ENCODE measurements at places on chromosomes 13 and 19.
A peak's percentile ranks its signal among the peaks of the same experiment; 100 is the strongest.

DNA sequence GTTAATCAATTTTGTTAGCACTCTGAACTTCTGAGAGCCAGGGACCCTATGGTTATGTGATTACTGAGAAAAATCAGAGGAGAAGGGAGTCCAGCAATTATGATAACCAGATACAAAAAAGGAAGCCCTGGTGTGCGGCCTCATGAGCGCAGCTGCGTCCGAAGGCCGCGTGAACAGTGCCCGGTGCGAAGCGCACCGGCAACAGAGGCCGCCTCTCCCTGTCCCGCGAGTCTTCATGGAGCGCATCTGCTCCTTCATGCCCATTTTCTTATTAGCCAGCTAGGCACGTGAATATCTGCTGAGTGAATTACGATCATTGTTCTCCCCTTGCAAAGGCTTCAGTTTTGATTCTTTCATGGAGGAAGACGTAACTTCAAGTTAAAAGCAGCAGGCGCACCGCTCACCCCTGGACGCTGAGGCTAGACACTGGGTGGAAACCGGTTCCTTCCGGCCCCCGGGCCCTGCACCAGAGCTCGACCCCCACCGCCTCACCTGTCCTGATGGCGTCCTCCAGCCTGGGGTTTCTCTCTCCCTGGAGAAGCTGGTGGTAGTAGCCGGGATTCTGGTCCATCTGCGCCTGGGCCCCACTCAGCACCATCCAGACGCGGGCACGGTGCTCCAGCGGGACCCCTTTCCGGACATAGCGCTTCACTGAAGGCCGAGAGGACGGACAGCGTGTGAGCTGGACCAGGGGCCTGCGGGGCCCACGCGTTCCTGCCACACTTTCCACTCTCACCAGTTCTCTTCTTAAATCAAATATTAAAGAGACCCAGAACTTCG lies 8.9 kb downstream of the GRTP1 start:
- no peaks in the 10 kb centered on the region for H3K4me1 ChIP-seq
- no peaks in the 10 kb centered on the region for H3K36me3 ChIP-seq
- no peak overlapping the region for H3K4me3 ChIP-seq
- no peak for DNase-seq
- no peak overlapping the region for H3K27ac ChIP-seq

DNA sequence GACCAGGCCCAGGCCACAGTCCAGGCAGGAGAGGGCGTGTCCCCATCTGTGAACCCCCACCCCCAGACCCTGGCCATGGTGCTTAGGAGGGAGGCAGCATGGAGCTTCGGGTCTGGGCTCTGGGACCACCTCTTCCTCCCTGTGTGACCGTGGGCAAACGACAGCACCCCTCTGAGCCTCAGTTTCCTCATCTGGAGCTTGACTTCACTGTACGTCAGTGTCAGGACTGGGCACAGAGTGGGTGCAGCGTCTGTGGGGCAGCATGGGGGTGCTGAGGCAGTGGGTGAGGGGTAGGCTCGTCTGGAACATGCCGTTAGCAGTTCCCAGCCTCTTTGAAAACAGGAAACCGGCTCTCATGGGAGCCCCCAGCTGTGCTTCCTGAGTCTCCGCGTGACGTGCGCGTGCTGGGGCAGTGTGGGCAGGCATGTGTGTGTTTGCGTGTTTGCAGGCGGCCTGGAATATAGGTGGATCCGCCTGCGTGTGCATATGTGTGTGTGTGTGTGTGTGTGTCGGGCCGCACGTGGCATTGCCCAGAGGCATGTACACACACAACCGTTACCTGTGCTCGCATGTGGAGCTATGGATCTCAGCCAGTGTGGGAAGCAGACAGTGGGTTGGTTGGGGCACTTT lies 15.8 kb downstream of the ARRDC2 start:
- H3K27me3 ChIP-seq: no peaks in the 10 kb centered on the region
- DNase-seq: peak; percentile 97
- peaks cover 39% of the 10 kb centered on the region for H3K4me1 ChIP-seq

- H3K27me3 ChIP-seq: peaks cover 4% of the 10 kb centered on the region
- no peak overlapping the region for H3K4me3 ChIP-seq
- no peak for DNase-seq
- H3K4me1 ChIP-seq: no peaks in the 10 kb centered on the region
- H3K36me3 ChIP-seq: no peaks in the 10 kb centered on the region
Measured at GRCh38 chr19:51511353-51511752, 9.8 kb upstream of the SIGLEC12 start.

DNA sequence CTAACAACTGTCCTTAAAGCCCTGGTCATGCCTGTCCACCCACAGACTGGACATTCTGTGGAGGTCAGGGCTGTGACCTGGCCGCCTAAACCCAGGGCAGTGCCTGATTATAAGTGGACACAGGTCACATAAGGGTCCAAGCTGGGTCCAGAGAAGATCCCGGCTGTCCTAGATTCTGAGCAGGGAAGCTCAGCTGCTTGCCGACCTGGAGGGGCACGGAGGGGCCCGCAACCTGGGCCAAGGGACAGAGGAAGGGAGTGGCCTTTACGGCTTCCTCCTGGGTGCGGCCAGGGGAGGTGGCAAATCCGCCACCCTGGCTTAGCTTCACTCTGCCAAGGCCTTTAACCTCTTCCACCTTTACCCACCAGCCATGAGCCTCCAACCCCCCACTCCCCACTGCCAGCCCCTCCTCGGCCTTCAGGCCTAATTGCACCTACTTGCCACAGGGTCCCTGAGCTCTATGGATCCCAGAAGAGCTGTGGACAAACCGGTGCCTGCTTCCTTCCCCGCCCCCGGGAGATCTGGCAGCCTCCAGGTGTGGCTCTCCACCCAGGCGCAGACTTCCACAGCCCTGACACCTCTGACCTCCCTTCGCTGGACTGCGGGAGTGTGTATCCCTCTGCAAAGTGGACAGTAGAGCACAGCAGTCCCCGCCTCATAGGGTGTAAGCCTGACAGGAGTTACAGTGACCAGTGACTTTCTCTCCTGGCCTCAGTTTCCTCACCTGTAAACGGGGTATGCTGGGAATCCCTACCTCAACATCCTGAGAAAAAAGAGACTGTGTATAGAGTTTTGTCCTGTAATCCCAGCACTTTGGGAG lies 1.7 kb downstream of the CD320 start:
- no peaks in the 10 kb centered on the region for H3K36me3 ChIP-seq
- no peak for DNase-seq
- H3K4me3 ChIP-seq: no peak overlapping the region
- H3K27ac ChIP-seq: no peak overlapping the region

DNA sequence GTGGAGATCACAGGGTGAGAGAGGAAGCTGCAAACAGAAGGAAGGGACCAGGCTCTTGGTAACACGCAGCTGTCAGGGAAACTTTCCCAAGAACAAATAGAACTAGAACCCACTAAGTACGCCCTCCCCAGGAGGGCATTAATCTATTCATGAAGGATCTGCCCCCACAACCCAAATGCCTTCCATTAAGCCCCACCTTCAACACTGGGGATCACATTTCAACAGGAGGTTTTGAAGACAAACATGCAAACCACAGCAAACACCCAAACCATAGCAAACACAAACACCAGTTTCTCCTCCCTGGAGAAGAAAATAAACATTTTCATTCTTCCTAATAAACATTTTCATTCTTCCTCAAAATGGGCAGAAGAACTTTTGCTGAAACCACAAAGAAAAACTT lies 329.6 kb downstream of the EFNB2 start:
- H3K27me3 ChIP-seq: no peaks in the 10 kb centered on the region
- no peaks in the 10 kb centered on the region for H3K4me1 ChIP-seq

DNA sequence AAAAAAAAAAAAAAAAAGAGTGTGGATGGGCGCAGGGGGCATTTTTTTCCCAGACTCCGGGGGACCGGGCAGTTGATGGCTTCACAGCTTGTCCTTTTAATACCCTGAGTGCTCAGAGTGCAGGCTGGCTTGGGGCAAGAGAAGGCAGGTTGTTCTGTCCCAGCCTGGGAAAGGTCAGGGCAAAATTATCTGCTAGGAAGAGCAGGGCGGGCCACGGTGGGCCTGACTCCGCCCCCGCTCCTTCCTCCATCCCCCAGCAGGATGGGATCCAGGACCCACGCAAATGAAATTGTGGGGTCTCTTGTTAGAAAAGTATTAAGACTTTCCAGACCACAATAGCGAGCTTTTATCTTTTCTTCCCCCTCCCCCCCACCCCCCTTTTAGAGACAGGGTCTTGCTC lies 70.7 kb downstream of the PTPRS start:
- H3K4me1 ChIP-seq: no peaks in the 10 kb centered on the region
- H3K27ac ChIP-seq: no peak overlapping the region
- H3K27me3 ChIP-seq: no peaks in the 10 kb centered on the region

DNA sequence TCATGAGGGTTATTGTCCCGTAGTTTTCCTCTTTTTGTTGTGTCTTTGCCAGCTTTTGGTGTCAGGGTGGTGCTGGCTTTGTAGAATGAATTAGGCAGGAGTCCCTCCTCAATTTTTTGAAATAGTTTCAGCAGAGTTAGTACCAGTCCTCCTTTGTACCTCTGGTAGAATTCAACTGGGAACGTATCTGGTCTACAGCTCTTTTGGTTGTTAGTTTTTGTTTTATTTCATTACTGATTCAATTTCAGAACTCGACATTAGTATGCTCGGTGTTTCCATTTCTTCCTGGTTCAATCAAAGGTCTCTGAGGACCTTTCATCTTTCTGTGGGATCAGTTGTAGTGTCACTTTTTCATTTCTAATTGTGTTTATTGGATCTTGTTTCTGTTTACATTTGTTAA lies 1237.0 kb upstream of the PCDH9 start:
- no peaks in the 10 kb centered on the region for H3K27me3 ChIP-seq
- H3K36me3 ChIP-seq: no peaks in the 10 kb centered on the region
- no peak for DNase-seq

DNA sequence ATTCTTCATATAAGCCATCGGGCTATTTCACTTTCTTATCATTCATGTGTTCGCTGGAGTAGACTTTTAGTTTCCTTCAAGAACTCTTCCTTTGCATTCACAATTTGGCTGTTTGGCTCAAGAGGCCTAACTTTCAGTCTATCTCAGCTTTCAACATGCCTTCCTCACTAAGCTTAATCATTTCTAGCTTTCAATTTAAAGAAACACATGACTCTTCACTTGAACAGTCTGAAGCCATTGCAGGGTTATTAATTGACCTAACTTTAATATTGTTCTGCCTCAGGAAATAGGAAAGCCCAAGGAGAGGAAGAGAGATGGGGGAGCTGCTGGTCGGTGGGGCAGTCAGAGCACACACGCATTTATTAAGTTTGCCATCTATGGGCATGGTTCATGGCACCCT lies 158.1 kb downstream of the SUCLA2 start:
- no peak overlapping the region for H3K4me3 ChIP-seq
- H3K27me3 ChIP-seq: no peaks in the 10 kb centered on the region
- no peak overlapping the region for H3K27ac ChIP-seq
- H3K4me1 ChIP-seq: no peaks in the 10 kb centered on the region

DNA sequence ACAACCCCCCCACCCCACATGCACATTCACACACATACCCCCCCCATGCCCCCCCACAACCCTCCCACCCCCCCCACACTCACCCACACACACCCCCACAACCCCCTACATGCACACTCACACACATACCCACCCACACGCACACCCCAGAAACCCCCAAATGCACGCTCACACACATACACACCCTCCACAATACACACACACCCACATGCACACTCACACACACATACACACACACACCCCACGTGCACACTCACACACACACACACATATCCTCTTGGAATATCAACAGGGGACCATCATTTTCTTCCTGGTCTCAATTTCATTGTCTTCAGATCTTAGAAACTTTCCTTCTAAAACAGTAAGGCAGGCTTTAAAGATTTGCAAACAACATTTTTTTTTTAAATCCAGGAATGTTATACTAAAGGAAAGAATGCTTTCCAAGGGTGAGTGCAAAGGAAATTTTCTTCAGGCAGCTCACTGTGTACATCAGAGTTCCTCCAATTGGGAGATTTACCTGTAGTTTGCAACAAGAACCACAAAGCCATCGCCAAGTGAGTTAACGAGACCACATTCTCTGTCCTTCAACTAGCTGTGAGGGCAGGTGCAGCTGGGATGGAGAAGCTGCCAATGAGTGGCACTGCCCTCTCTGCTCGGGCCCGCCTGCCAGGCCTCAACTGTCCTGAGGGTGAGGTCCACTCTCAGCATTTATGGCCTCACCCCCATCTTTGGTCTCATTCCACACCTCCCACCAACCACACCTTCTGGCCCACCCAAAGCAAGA lies 53.0 kb downstream of the MRPL57 start:
- no peak for DNase-seq
- no peaks in the 10 kb centered on the region for H3K4me1 ChIP-seq
- H3K27ac ChIP-seq: no peak overlapping the region
- H3K27me3 ChIP-seq: peaks cover 9% of the 10 kb centered on the region
- H3K36me3 ChIP-seq: no peaks in the 10 kb centered on the region
- H3K4me3 ChIP-seq: no peak overlapping the region

- no peaks in the 10 kb centered on the region for H3K27me3 ChIP-seq
- H3K4me3 ChIP-seq: no peak overlapping the region
Measured at GRCh38 chr19:20414120-20414519, 151.5 kb downstream of the ZNF737 start.

- H3K4me1 ChIP-seq: no peaks in the 10 kb centered on the region
- H3K27ac ChIP-seq: no peak overlapping the region
Measured at GRCh38 chr13:87311165-87311564, 360.0 kb upstream of the SLITRK5 start.

- DNase-seq: peak; percentile 87
- H3K36me3 ChIP-seq: no peaks in the 10 kb centered on the region
Measured at GRCh38 chr13:43848001-43848649, 31.4 kb downstream of the CCDC122 start.

DNA sequence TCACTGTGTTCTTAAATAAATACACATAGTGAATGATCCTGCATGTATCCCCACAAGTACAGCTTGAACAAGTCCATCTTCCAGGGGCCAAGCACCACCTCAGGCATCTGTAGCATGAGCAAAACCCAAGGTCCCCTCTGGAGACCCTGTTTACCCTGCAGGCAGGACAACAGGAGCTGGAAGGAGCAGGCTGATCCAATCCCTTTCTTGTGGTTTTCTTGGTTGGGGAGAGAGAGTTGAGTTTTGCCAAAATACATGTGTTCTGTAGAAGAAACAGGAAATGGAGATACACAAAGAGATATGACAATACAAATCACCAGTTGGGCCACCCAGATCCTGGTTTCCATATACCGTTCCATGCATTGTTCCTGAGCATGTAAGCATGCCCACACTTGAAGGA lies 92.8 kb downstream of the SHISA2 start:
- DNase-seq: no peak
- peaks cover 6% of the 10 kb centered on the region for H3K4me1 ChIP-seq
- H3K27ac ChIP-seq: no peak overlapping the region
- H3K4me3 ChIP-seq: no peak overlapping the region

Data from endothelial cell of umbilical vein (primary cell).